GDM1 (cell line): ENCODE measurements at places on chromosomes 2 and 18.
A peak's percentile ranks its signal among the peaks of the same experiment; 100 is the strongest.

DNA sequence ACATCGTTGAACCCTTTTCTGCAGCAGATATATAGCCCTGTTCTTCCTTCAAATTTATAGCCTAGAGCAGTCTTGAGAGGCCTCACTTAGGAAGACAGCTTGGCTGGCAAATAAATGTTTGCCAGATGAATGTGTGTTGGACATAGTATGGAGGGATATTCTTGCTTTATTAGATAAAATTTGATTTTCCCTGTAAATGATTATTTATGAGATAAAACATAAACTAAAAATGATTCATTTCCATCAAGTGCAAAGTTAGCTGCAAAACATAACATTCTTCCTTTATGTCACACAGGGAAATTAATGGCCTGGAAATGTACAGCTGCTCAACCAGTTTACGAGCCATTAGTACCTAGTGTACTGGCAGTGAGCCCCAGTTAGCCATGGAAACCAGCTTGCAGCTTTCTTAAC, 82.5 kb downstream of the LIMS1 start:
- no peak for DNase-seq

- no peak for DNase-seq
Observed at GRCh38 chr18:23087352-23087751, 47.9 kb upstream of the CABLES1 start.

- DNase-seq: no peak
Observed at GRCh38 chr2:58215429-58215828, 25.7 kb downstream of the FANCL start.

- peak; percentile 27 for DNase-seq
Observed at GRCh38 chr2:143451642-143452281, 322.5 kb downstream of the ARHGAP15 start.

- no peak for DNase-seq
Observed at GRCh38 chr2:86193901-86194567, 1.2 kb downstream of the IMMT start.

DNA sequence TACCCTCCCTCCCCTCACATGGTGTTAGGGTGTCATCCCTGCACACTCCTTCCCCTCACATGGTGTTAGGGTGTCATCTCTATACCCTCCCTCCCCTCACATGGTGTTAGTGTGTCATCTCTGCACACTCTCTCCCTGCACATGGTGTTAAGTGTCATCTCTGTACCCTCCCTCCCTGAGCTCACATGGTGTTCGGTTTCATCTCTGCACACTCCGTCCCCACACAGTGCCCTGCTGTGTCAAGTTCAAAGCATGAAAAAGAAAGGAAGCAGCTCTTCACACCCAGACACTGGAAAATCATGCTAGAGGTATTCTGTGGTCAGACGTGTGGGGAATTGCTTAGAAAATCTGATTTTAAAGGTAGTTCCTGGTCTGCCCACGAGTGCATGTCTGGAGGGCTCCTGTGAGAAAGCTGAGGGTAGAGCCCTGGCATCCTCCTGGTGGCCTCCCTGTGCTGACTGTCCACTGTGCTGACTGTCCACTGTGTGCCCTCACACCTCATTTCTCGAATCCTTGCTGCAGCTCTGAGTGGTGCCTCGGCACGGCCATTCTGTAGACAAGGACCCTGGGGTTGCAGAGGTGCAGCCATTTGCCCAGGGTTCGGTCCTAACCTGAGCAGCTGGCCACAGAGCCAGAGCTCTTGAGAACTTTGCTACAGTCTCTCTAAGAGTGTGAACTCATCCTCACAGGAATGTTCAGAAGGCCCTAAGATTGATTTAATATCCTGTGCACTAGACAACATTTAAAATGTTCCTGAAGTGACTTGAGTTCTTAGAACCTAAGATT, 69.1 kb upstream of the NFATC1 start:
- no peak for DNase-seq

DNA sequence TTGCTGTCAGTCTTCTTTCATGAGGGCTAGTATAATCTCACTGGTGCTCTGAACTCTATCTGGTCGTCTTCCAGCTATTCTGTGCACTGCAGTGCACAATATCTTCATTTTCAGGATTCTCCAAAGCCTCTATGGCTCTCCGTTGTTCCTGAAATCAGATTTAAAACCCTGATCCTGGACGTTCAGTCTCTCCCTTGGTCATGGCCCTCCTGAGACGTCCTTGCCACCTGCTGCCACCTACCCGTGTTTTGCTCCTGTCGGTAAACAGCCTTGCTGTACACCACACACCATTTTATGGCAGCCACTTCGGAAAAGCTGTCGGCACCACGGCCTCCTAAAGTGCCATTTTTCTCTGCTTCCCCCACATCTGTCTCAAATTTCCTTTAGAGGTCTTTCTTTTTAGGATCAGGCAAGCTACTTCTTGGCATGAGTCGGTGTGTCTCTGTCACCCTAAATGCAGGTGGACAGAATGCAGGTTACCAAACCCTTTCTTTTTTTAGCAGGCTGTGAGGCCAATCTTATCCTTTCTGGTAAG, 170.0 kb downstream of the HRH4 start:
- DNase-seq: no peak

- no peak for DNase-seq
Observed at GRCh38 chr2:40251137-40251536, 200.8 kb downstream of the SLC8A1 start.

GRCh38 chr2:120722568-120723421, 12.9 kb upstream of the GLI2 start:
- no peak for DNase-seq

- DNase-seq: no peak
Observed at GRCh38 chr2:164717000-164717803, 95.9 kb upstream of the GRB14 start.
